ENCODE measurements at places on chromosomes 4 and X. TPM values are rescaled to one million over a fixed set of nuclear protein-coding genes. Genes with fewer than 3 reads are reported as not detected.

- no peak for DNase-seq
Observed at GRCh38 chrX:100944601-100945000, 15.9 kb upstream of the XKRX start.

- no peak for DNase-seq
Observed at GRCh38 chr4:48635310-48635709, 144.8 kb downstream of the FRYL start.

- DNase-seq = no peak
Observed at GRCh38 chrX:1720836-1721235, 106.0 kb downstream of the ASMT start.

- no peak for DNase-seq
Observed at GRCh38 chrX:22276781-22277180, 4.1 kb downstream of the CBLL2 start.

FRMPD4 gene
- 0.06 TPM for total RNA-seq

- DNase-seq = no peak
Observed at GRCh38 chr4:33649015-33649414, 2595.3 kb downstream of the ARAP2 start.

NXF2B gene
- not detected for total RNA-seq

DNA sequence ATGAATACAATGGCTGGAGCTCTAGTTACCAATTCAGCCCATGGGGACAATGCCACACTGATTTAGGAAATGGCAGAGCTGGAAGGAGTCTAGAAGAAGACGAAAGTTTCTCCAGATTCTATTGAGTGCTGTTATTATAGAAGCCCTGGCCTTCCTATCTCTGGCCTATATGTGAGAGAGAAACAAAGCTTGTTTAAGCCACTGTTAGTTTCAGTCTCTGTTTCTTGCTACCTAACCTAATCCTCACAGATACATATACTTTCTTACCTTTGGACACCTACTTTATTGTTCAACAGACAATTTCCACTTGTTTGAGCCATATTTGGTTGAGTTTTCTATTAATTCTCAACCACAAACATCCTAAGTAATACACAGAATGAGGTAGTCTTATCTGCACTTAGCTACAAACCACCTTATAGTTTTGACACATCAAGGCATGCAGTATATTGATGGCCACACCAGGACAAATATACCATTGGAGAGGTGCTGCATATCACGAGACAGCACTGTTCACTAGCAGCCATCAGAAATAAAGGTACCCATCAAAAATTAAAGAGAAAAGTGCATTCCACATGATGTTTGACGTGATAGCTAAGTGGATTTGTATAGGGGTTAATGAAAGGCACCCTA is 190.2 kb downstream of the SMIM20 start:
- no peak for DNase-seq

RAB9B gene
- 8.0 TPM for total RNA-seq

DNA sequence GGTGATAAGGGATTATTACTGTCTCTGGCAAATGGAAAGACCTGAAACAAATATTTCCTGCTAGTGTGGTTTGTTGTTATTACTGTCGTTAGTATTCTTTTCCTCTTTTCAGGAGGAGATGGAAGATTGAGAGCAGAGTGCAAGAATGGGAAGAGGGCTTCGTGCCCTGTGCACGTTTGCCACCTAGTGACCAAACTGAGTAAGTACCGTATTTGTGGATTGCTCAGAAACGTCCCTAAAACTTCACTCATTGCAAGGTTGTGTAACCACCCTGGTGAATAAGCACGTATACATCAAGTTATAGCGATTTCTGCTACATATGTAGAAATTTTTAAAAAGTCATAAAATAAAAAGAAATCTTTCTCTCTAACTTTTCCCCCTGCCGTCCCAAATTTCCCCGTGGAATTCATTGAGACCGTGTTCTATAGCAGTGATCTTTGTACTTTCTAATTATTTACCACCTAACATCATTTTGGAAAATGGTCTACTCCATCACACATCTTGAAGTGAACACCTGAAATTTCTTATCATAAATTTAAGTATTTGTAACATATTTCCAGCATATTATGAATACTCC is 24.3 kb downstream of the LINC00632 start:
- peak; percentile 1 for DNase-seq

GRCh38 chr4:113327494-113327893 is 278.0 kb downstream of the ANK2 start:
- DNase-seq = no peak

GRCh38 chrX:3820167-3820566 is 106.7 kb upstream of the PRKX start:
- DNase-seq = no peak

DNAAF6 gene
- total RNA-seq = not detected

DNA sequence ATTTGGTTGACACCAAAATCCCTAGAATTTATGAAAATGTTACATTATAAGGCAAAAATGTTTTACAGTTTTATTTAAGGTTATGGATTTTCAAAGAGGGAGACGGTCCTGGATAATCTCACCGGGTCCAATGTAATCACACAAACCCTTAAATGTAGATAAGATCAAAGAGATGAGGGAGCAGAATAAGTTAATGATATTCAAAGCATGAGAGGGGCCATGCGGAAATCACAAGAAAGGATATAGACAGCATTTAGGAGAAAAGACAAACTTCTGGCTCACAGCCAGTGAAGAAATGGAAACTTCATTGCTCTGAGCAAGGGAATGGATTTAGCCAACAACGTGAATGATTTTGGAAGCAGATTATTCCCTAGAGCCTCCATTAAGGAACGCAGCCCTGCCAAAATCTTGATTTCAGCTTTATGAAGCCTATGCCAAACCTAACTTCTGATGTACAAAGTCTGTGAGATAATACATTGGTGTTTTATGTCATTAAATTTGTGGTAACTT is 684.4 kb upstream of the GNPDA2 start:
- no peak for DNase-seq

DNA sequence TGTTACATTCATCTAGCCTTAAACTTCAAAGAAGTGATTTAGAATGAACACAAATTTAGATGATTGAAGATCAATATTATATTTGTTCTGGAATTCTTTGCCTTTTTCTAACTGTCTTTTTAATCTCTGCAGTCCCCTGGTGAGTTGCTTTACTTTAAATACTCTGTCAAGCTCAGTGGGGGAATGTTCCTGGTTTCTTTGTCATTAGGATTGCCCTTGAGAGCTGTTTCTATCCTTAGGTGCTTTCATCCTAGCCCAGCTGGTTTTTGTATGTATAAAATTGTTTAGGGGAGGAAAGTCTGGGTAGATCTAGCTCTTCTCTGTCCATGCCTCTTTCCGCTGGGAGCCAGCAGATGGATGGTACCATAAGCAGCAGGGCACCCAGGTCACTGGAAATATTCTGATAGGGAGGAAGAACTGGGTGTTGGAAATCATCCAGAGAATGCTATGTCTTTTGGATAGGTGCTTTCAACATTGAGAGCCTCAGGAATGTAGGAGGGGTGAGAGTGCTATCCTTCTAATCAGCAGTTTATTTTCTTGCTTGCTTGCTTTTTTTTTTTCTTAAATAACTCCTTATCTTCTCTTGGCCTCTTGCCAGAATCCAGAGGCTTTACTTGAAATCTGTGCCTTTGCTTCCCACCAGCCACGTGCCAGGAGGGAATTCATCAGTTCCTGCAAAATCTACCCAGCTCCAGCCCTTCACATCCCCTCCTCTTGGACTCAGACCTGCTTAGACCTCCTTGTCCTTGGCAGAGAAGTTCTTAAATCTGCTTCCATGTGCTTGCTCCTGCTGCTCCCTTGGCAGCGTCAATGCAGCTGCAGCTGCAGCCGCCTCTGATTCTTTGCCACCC is 215.3 kb upstream of the ANXA3 start:
- DNase-seq = no peak

GRCh38 chrX:19213610-19214152 is 91.4 kb upstream of the ADGRG2 start:
- no peak for DNase-seq

SLITRK4 gene
- not detected for total RNA-seq

DNA sequence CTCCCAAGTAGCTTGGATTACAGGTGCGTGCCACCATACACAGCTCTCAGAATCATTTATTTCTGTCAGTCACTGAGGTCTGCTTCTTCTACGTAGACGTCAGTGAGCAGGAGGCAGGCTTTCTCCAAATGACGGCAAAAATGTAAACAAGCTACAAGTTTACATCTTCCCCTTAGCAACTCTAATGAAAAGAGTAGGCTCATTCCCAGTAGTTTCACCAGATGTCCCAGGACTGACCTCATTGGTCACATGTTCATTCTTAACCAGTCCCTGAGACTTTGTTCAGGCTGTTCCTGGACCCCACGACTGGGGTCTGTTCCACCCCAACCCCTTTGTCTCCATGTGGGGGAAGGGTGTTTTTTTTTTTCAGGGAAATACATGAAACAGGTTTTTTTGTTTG is 67.1 kb downstream of the TENM3 start:
- DNase-seq = no peak

DNA sequence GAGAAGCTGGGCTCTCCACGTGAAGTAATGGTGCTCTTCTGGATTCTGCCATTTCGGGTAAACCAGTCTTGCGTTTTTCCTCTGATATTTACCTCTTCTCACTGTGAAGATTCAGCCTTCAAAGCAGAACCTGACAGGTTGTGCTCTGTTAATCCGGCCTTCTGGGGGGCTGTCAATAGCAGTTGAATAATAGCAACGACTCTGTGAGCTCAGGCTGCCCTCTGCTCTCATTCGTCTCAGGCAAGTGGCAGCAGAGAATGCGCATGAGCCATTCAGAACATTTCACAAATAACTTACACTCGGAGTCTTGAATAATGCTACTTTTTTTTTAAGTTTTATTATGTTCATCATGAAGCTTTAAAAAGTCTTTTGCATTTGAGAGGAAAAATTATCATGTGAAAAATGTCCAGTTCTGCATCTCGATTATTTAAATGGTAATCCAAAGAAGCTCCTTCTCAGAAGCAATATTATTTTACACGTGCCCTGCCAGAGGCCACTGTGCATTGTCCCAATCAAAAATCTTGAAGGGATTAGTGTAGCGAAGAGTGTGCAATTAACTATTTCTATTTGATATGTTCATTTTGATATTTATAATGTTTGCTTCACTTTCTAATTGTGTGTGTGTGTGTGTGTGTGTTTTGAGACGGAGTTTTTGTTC is 354.2 kb upstream of the FAT1 start:
- DNase-seq = no peak

GRCh38 chr4:117134386-117134785 is 49.0 kb upstream of the TRAM1L1 start:
- DNase-seq = no peak

DNA sequence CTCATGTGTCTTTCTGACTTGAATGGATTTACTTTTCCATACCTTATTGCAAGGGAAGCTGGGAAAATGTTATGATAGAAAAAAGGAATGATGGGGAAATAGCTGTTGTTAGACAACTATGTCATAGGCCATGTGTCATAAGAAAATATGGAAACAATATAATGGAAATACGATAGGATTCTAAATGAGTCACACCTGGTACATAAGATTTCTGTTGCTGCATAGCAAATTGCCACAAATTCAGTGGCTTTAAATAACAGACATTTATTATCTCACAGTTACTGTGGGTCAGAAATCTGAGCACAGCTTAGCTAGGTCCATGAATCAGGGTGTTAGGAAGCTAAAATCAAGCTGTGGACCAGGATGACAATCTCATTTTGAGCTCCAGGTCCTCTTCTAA is 44.6 kb upstream of the ANKRD50 start:
- DNase-seq = no peak

DNA sequence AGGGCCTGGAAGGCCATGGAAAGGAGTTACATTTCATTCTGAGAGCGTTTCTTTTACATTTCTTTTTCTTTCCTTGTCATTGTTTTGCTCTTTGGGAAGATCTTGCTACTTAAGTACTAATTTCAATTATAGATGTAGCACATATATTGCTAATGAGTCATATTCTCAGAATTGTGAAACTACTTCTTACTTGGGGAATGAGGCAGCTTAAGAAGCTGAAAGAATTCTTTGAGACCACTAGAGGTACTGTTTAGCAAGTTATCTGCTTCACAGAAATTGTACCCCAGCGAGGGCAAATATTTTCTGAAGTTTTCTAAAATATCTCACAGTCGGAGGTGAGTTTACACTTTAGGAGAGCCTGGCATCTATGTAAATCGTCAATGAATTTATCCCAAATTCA is 100.6 kb downstream of the AFF2 start:
- no peak for DNase-seq

LRRC66 gene
- 22.6 TPM for total RNA-seq

DNA sequence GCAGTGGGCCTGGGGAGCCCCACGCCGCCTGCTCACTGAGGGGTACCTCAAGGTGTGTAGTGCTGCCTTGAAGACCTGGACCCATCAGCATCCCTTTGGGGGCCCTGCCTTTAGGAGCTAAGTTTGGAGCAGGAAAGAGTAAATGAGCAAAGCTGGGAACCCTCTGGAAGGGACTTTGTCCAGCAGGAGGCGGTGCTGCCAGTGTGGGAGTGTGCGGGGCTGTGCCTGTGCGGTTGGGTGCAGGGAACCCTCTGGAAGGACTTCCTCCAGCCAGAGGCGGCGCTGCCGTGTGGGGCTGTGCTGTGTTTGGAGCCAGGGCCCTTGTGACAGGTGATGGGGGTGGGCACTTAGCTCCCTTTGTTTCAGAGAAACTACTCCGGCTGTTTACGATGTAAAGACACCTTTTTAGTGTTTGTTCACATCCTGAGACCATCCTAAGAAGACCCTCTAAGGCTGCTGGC is 25.8 kb downstream of the RGS12 start:
- DNase-seq = no peak

- no peak for DNase-seq
Observed at GRCh38 chr4:13024147-13025105, 459.7 kb downstream of the RAB28 start.

DNA sequence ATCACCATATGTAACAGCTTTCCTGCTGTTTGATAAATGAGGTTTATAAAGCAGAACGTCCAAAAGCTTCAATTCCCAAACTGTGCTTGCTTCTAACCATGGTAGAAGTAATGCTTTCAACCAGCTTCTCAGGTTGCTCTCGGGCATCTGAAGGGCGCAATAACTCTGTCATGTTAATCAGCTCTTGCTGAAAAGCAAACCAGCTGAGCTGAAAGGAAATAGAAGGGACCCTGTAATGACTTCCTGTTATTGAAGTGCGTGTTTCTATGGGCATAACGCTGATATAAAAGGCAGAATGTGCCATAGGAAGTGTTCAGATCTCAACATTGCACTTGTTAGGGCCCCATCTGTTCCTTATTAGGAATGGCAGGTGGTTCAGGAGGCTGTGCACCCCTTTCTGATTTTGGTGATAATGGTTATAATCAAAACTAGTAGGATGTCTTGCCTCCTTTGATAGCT is 21.2 kb downstream of the HERC3 start:
- DNase-seq = no peak

DNA sequence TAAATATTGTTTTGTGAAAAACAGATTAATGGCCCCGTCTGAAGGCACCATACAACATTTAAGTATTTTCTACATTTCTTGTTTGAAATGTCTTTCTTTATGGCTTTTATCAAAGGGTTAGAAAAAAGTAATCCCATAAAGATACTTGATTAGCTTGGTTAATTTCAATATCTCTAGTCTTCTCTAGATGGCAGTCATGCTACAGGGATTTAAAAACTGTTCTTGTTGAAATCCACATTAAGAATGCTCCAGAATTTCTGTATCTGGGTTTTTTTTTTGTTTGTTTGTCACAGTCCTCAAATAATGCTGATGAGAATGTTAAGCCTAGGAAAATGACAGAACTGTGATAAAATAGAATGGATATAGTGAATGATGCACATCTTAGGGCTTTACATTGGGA is 109.0 kb upstream of the AADAT start:
- no peak for DNase-seq

RAI2 gene
- total RNA-seq = 4.7 TPM

CDKL2 gene
- total RNA-seq = 2.3 TPM

GRCh38 chr4:84852081-84852480 is 114.4 kb downstream of the WDFY3 start:
- no peak for DNase-seq

SYTL4 gene
- total RNA-seq = 47.1 TPM

Data from mucosa of descending colon (tissue), 3 donors.